ENCODE measurements at places on chromosomes 3 and 15.

DNA sequence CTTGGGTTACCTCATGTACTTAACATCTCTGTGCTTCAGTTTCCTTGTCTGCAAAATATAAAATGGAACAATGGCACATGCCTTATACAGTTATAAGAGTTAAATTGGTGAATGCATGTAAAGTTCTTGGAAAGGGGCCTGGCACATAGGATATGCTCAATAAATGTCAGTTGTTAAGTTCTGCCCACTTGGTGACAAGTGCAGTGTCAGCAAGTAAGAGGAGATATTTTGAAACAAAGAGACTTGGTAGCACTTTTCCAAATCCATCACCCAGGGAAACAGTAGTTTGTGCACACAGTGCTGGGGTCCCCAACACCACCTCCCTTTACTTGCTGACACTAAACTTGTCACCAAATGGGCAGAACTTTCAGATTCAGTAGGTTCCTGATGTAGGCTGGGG is 19.1 kb downstream of the LRRC31 start:
- DNase-seq: no peak

- no peak for DNase-seq
These were observed 268.3 kb downstream of the BBX start for GRCh38 chr3:107791027-107791426.

DNA sequence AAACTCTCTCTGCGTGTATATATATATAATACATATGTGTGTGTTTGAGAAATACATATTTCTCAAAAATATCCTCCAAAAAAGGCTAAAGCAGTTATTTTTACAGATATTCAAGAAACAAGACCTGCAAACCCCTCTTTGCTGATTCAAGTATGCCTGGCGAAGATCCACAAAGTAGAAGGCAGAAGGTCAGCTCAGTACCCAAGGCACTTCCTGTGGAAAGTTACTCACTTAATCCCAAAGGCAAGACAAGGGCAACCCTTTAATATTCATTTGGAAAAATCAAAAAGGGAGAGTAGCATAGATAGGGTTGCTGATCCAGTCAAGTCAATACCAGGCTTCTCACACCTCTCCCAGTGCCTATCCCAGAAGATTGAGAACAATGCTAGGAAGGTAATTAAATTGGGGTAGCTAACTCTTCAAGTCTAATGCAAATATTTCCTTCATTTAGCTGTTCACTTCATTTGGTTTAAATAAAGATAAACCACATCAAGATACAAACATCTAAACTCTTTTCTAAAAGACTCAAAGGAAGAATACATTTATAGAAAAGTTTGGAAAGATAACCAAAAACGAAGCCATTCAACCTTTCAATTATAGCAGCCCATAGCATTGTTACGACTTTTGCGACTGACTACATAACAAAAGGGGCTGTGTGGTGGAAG is 7.2 kb downstream of the COX17 start:
- DNase-seq: peak; percentile 31

DNA sequence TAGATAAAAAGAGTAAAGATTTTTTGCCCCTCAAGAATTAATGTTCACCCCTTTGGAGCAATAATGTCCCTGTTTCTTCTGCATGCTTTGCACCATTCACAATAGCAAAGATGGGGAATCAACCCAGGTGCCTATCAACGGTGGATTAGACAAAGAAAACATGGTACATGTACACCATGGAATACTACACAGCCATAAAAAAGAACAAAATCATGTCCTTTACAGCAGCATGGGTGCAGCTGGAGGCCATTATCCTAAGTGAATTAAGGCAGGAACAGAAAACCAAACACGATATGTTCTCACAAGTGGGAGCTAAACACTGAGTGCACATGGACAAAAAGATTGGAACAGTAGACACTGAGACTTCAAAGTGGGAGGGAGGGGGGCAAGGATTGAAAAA is 35.2 kb downstream of the AAGAB start:
- DNase-seq: no peak

All from fibroblast of pulmonary artery (primary cell).